ENCODE measurements at places on chromosomes 6 and 20. TPM values are rescaled to one million over a fixed set of nuclear protein-coding genes. Genes with fewer than 3 reads are reported as not detected.

EBF4 gene
- 19.2 TPM for total RNA-seq

SLC25A27 gene
- total RNA-seq: 9.2 TPM

NDUFAF4 gene
- total RNA-seq: 20.5 TPM

DNA sequence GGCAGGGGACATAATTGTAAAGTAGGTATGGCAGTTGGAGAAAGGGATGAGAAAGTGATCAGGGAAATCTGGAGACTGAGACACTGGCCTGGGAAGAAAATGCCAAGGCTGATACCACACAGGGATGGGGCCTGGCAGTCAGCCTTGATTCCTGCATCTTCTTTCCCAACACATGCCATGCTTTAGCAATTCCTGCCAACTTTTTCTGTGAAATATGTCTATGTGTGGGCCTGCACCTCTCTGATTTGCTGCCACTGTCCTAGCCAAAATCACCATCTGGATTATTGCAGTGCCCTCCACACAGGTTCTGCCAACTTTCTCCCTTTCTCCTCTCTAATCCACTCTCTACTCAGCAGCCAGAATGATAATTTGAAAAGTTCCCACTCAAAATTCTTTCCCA lies 759.8 kb upstream of the CITED2 start:
- DNase-seq: no peak

GRCh38 chr20:20051767-20052073 lies 546 bp downstream of the CRNKL1 start:
- no peak for DNase-seq

- DNase-seq: no peak
Observed at GRCh38 chr6:125910527-125910926, 46.0 kb upstream of the HINT3 start.

DNA sequence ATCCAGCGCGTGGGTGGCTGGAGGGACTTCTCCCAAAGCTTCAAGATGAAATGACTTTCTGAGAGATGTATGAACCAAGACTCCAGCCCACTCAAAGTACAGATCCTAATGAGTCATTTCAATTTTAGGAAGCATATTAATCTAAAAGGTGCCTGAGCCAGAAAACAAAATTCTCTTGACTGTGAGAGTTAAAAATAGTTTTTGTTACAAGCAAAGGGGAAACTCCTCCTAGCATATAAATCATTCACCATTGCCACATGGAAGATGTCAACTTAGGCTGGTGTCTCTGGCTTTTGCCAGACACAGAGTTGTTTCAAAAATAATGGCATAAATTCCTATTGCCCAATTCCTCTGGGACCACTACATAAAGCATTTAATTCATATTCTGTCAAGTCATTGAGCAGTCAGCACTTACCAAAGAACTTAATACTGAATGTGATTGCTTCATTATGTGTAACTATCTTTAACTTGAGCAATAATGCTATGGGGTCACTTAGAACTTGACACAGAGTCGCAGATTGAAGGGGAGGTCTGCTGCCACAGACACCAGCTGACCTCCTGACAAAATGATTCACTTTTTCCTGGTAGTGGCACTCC lies 280.6 kb downstream of the SLC35F1 start:
- no peak for DNase-seq

DNA sequence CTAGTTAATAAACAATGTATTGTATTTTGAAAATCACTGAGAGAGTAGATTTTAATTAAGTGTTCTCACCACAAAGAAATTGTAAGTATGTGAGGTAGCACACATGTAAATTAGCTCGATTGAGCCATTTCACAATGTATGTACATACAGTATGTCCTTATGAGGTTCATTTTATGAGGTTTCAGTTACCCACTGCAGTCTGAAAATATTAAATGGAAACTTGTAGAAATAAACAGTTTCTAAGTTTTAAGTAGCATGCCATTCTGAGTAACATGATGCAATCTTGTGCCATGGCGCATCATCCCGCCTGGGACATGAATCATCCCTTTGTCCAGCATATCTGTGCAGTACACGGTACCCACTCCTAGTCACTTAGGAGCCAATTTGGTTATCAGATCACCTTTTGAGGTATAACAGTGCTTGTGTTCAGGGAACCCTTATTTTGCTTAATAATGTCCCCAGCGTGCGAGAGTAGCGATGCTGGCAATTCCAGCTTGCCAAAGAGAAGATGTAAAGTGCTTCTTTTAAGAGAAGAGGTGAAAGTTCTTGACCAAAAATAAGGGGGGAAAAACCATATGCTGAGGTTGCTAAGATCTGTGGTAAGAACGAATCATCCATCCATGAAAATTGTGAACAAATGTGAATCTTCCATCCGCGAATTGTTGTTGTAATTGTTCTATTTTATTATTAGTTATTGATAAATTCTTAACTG lies 64.7 kb downstream of the KCNS1 start:
- no peak for DNase-seq

DNA sequence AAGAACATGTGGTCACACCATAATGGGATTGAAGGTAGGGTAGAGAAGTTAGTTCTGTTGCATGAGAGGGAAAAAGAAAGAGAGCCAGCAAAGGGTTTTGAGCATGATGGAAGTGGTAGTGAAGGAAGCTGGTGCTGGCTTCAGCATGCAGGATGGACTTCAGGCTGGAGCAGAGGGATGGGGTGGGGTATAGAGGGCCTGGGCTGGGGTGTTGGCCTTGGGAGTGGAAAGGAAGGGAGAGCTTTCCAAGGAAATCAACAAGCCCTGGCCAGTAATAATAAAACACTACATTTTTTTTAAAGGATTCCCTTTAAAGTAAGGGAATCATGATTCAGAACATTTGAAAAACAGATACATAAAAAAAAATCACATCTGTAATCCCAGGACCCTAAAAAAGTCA lies 61.2 kb downstream of the LAMA4 start:
- DNase-seq: no peak

GRCh38 chr6:35449287-35449881 lies 2.8 kb upstream of the FANCE start:
- no peak for DNase-seq

- no peak for DNase-seq
Observed at GRCh38 chr20:38150335-38151170, 14.5 kb downstream of the TGM2 start.

All from spleen (tissue), 13 donors.